ENCODE measurements at places on chromosomes 12 and 14. TPM values are rescaled to one million over a fixed set of nuclear protein-coding genes. Genes with fewer than 3 reads are reported as not detected.

Gene RERGL
- total RNA-seq: not detected

Gene TAS2R31
- total RNA-seq: 7.2 TPM

Gene PIP4P1
- total RNA-seq: 25.8 TPM

Gene TGM1
- 0.98 TPM for total RNA-seq

Gene WSCD2
- not detected for total RNA-seq

Gene LRRK2
- total RNA-seq: 0.33 TPM

Gene NRL
- total RNA-seq: 1.1 TPM

Gene KRT78
- total RNA-seq: not detected

Gene TOMM20L
- total RNA-seq: not detected

Gene DHRS2
- 0.38 TPM for total RNA-seq

Gene NAV3
- 33.0 TPM for total RNA-seq

Gene RNASE1
- 34.0 TPM for total RNA-seq

Gene ELK3
- total RNA-seq: 80.7 TPM

Gene RTL1
- not detected for total RNA-seq

Gene SLC38A6
- total RNA-seq: 28.4 TPM

Gene MIP
- 0.29 TPM for total RNA-seq

Gene NELL2
- not detected for total RNA-seq

Gene HOXC12
- not detected for total RNA-seq

Gene TOX4
- 50.1 TPM for total RNA-seq

Gene CLEC12A
- total RNA-seq: not detected

Gene RAPGEF3
- total RNA-seq: 43.8 TPM

Gene LIN7A
- 0.19 TPM for total RNA-seq

Gene REP15
- total RNA-seq: 6.2 TPM

Gene CCDC198
- total RNA-seq: not detected

Gene LMO3
- total RNA-seq: not detected

Gene MEG3
- total RNA-seq: 11.0 TPM

Gene CLEC4C
- not detected for total RNA-seq

Gene MAP1LC3B2
- 0.86 TPM for total RNA-seq

All from vein endothelial cell (primary cell).